NCI-H510A treated with DMSO at 0.1 percent for 48 hours (cell line): ENCODE measurements at places on chromosomes 2 and 18.

DNA sequence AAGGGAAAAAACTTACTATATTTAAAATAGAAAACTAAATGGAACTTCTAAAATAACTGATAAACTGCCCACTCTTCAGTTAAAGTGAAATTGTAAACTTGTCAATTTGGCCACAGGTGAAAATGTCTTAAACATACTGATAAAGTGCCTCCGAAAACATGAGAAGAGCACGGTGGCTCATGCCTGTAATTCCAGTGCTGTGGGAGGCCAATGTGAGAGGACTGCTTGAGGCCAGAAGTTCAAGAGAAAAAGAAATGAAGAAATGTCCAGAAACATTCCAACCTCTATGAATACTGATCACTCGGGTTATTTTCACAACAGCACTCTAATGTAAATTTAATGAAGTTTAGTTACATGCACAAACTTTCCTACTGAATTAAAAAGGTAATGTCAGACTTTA lies 63.4 kb upstream of the DNER start:
- no peak for DNase-seq

DNA sequence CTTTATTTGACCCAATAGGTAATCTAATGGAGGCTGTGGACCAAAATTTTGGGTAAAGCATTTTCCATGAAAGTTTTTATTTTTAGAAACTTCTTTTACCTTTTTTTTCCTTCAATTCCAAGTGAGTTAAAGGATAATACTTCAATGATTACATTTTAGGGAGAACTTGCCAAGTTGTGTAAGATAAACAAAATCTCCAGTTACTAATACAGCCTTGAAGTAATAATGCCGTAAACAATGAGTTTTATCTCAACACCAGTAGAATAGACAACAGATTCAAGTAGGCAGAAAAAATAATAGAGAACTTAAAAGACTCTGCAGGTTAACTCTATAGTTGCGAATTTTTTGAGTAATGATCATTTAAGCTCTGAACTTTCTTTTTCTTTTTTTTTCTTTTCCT lies 807.4 kb downstream of the CNTNAP5 start:
- no peak for DNase-seq

DNA sequence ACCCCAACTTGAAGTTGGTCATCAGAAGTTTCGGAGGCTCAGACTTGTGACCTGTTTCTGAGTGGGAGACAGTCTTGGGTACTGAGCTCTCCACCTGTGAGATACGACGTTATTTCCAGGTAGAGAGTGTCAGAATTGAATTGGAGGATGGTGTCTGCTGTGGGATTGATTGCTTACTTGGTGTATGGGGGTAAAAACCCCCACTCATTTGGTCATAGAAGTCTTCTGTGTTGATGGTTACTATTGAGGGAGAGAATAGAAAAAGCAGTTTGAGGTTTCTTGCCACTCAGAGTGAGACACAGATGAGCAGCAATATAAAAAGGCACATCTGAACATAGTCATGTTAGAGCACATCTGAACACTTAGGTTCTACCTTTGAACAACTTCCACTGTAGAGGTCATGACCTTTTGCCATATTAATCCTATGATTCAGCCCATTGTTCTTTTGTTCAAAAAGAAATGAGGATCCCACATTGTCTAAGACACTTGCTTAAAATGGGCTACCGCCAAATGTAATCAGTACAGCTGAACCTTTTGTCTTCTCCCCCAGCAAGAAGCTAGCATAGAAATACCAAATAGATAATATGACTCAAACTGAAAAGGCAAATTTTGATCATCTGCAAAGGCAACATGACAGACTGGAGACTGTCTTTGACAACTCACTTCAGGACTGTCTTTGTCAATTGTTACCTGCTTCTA lies 73.3 kb downstream of the NAB1 start:
- no peak for DNase-seq

GRCh38 chr2:2188941-2189340 lies 142.1 kb downstream of the MYT1L start:
- peak; percentile 35 for DNase-seq

- no peak for DNase-seq
Measured at GRCh38 chr2:9306911-9307310, 100.3 kb downstream of the ASAP2 start.

GRCh38 chr2:220178991-220179695 lies 551.7 kb downstream of the SLC4A3 start:
- no peak for DNase-seq

DNA sequence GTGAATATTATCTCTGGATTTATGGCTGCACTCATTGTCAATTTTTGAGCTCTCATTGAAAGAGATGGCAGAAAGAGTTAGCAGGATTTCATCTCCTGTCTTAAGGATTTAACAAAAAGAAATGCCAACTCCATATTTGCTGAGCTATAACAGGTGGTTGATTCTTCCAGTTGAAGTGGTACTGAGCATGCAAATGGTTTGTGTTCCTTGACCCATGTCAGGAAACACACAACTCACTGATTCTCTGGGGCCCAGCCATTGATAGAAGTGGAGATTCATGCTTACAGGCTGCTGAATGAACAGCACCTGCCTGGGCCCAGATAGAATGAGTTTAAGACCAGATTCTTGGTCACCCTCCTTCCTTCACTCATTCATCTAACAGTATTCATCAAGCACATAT lies 128.8 kb downstream of the CERS6 start:
- DNase-seq: no peak

GRCh38 chr18:58393295-58393694 lies 235.6 kb downstream of the ALPK2 start:
- DNase-seq: no peak
